ENCODE measurements at places on chromosomes 7 and 10. TPM values are rescaled to one million over a fixed set of nuclear protein-coding genes. Genes with fewer than 3 reads are reported as not detected.

The COL28A1 gene
- 0.97 TPM for total RNA-seq

The CYP3A5 gene
- 2.2 TPM for total RNA-seq

The WNT2 gene
- total RNA-seq, result not detected

The SPDYE2 gene
- not detected for total RNA-seq

The NME8 gene
- not detected for total RNA-seq

The CRTAC1 gene
- total RNA-seq, result 1.4 TPM

The AMPH gene
- total RNA-seq, result 0.12 TPM

The GPRIN2 gene
- total RNA-seq, result 27.8 TPM

The GIMAP2 gene
- 0.09 TPM for total RNA-seq

The MBL2 gene
- total RNA-seq, result not detected

The PRR15 gene
- 4.0 TPM for total RNA-seq

The ANKRD16 gene
- total RNA-seq, result 8.3 TPM

The PTF1A gene
- total RNA-seq, result not detected

The TAS2R5 gene
- total RNA-seq, result 0.37 TPM

The EIF4H gene
- 366 TPM for total RNA-seq

The GIMAP4 gene
- total RNA-seq, result not detected
